NCI-H1694 (cell line): ENCODE measurements at places on chromosomes 11 and 22.

- DNase-seq, result no peak
These were observed 153.3 kb downstream of the FCHSD2 start for GRCh38 chr11:72988821-72989220.

- DNase-seq, result no peak
These were observed 161.4 kb downstream of the BRD1 start for GRCh38 chr22:49666146-49666809.

GRCh38 chr11:121408830-121409229, 43.3 kb upstream of the SORL1 start:
- no peak for DNase-seq

- DNase-seq, result no peak
These were observed 19.1 kb downstream of the SERPING1 start for GRCh38 chr11:57616595-57616994.

DNA sequence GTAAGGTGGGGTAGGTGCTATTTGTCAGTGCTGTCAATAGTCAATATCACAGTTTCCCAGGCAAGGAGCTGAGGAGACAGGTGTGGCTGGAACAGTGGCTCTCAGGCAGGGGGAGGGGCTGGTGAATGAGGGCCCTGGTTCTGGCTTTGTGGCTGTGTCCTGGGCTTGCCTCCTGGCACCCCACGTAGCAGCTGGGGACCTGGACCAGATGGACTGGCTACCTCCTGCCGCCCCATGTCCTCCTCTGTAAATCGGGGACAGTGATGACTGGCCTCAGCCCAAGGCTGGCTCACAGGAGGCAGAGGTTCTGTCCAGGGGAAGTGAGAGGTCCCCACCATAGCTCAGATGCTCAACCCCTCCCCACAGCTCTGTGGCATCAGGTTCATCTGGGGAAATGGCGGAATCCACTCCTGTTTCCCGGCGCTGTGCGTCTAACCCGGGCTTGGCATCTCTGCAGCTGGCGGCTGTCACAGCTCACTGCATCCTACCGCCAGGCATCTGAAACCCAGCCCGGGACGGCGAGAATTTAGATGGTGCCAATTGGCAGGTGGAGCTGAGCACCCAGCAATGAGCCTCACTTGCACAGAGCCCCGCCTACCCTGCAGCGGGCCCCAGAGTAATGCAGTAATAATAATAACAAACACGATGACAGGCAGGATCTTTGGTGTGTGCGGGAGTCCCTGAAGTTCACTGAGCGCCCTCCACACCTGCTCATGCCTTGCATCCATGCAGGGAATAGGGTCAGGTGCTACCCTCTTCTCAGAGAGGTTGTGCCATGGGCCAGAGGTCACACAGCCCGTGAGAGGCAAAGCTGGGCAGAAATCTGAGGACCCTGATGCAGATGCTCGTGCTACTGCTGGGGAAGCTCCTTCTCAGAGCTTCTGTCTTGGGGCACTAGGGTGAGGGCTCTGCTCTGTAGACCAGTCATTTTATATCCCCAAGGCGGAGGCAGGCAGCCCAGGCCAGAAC, 27.8 kb upstream of the SHISAL1 start:
- DNase-seq, result peak; percentile 93

DNA sequence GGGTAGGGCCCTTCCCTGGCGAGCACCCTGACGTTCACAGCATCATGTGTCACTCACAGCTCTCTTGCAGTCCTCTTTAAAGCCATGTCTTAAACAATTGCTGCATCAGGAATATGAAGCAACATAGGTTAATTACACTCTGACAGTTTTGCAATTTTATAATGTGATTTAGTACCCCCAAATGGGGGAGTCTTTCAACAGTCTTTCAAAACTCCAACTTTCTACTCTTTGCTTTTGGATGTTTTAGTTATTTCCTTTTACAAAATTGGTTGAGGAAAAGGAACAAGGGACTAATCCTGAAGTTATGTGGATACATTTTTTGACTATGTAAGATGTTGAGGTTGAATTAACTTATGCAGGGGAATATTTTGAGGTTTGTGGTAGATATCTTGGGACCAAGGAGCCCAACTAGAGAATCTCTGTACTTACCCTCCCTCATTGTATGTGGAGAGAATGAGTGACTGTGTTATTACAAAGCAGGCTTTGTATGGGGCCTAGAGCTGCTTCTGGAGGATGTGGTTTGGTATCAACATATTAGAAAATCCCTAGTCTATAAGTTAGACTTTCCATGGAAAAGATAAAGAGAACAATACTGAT, at the start of gene MMP8:
MMP8 (minus strand) TSS at position 51 of the 597 bp plus-strand sequence. CDS start 99 bp downstream, outside the sequence.
- DNase-seq, result no peak

- no peak for DNase-seq
These were observed 12.5 kb upstream of the PELI3 start for GRCh38 chr11:66454247-66454646.

GRCh38 chr11:36997656-36998055, 399.6 kb upstream of the RAG2 start:
- DNase-seq, result no peak

- DNase-seq, result no peak
These were observed 4.0 kb downstream of the RRP8 start for GRCh38 chr11:6599449-6599848.

DNA sequence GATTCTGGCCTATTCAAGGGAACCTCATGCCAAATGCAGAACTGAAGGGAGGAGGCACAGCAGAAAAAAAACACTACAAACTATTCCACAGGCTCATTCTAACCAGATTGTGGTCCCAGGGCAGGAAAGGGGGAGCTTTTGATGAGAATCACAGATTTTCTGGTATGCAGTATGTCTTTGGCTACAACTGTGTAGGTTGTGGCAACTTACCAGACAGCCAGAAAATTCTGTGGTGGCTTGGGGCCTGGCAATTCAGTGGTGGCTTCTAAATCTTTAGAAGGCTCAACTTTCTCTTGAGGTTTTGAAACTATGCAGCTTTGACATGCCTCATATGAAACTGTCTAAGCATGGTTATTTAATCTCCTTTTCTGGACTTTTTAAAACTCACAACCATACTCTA, 850.8 kb upstream of the CCDC90B start:
- DNase-seq, result no peak

- DNase-seq, result no peak
These were observed 4.8 kb downstream of the TOP3B start for GRCh38 chr22:21977814-21978213.

GRCh38 chr11:40514124-40514523, 945.3 kb downstream of the LRRC4C start:
- DNase-seq, result no peak

DNA sequence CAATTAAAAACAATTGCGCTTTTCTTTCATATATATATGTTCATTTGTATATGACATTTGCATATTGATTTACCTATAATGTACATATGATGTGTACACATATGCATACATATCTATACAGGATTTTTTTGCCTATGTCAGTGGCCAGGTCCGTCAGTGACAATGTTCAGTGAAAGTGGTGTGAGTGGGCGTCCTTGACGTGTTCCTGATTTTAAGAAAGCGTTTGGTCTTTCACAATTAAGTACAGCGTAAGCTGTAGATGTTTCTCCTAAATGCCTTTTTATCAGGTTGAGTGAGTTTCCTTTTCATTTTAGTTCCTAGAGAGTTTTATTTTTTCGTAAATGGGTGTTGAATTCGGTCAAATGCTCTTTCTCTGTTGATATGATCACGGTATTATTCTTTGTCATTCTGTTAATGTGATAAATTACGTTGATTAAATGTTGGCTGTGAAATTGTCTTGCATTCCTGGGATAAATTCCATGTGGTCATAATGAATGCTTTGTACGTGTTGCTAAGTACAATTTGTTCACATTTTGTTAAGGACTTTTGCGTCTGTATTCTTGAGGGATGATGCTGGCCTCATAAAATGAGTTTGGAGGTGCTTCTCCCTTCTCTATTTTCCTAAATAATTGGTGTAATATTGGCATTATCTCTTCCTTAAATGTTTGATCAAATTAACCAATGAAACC, 10.6 kb upstream of the GNB1L start:
- DNase-seq, result no peak

GRCh38 chr11:96162816-96163499, 180.0 kb downstream of the MAML2 start:
- DNase-seq, result no peak

DNA sequence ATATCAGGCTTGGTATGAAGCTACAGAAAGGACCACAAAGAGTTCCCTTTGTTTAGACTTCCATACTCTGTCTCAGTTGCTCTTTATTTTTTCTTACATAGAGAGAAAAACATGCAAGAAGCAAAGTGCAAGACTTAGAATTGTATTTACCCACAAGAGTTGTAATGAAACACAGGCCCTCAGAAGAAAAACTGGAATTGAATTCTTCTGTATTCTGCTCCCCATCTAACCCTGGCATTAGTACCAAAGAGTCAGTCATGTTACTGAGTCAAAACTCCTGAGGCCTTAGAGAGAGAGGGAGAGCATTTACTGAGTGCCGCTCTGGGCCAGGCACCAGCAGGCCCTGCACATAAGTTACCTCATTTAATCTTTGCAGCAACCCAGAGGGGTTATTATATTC, 43.9 kb upstream of the DLAT start:
- DNase-seq, result no peak

GRCh38 chr11:64122411-64123410, 43.2 kb downstream of the MACROD1 start:
- DNase-seq, result peak; percentile 24

DNA sequence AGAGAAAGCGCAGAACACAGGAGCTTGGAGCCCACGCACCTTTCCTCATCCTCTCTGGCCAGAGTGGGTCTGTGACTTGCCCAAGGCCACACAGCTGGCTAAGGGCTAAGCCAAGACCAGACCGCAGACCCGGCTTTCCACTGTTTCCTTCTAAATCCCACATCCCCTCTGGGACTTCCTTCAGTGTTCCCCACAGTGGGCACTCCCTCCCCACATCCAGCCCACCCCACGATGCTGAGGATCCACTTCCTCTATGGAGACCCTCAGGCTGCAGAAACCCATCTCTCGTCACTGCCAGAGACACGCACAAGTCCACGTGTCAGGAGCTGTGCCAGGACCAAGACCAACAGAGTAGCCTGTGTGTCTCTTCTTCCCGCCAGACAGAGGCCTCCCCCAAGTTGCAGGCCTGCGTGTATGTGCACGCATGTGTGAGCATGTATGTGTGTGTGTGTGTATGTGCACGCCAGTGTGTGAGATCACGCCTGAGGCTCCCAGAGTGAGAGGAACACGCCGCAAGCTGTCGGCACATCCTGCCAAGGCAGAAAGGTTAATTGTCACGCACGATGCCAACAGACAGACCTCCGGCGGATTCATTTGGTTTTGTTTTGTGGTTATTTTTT, 21.6 kb downstream of the PDGFB start:
- DNase-seq, result peak; percentile 46

GRCh38 chr11:36073411-36074203, 129.7 kb downstream of the LDLRAD3 start:
- peak; percentile 59 for DNase-seq

DNA sequence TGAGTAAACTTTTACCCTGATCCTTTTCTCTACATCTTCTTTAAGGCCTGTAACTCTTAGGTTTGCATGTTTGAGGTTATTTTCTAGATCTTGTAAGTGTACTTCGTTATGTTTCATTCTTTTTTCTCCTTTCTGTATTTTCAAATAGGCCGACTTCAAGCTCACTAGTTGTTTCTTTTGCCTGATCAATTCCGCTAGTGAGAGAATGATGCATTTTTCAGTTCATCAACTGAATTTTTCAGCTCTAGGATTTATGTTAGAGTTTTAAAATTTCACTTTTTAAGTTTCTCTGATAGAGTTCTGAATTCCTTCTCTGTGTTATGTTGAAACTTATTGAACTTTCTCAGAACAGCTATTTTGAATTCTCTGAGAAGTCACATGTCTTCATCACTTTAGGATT, 55.5 kb upstream of the NARS2 start:
- no peak for DNase-seq
